ENCODE measurements at places on chromosomes 16 and 17.

GRCh38 chr16:54342966-54343365 is 56.4 kb upstream of the IRX3 start:
- DNase-seq, result no peak

GRCh38 chr17:68834328-68834836 is 120.8 kb downstream of the ABCA8 start:
- DNase-seq, result no peak

DNA sequence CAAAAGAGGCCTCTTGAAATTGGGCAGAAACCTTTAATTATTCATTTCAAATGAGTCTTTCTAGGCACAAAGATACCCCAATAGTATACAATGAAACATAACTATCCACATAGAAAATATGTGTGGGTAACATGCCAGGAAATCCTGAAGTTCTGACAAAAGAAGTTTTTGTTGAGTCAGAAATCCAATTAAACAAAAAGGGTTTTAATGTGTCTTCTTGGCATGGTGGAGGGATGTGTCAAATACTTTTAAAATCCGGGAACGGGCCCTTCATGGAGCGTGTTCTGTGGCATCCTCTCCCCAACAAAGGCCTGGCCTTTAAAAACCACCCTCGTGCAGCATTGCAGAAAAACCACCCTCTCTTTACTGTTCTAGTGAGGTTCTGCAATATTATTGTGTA is 14.2 kb downstream of the CDRT4 start:
- no peak for DNase-seq

DNA sequence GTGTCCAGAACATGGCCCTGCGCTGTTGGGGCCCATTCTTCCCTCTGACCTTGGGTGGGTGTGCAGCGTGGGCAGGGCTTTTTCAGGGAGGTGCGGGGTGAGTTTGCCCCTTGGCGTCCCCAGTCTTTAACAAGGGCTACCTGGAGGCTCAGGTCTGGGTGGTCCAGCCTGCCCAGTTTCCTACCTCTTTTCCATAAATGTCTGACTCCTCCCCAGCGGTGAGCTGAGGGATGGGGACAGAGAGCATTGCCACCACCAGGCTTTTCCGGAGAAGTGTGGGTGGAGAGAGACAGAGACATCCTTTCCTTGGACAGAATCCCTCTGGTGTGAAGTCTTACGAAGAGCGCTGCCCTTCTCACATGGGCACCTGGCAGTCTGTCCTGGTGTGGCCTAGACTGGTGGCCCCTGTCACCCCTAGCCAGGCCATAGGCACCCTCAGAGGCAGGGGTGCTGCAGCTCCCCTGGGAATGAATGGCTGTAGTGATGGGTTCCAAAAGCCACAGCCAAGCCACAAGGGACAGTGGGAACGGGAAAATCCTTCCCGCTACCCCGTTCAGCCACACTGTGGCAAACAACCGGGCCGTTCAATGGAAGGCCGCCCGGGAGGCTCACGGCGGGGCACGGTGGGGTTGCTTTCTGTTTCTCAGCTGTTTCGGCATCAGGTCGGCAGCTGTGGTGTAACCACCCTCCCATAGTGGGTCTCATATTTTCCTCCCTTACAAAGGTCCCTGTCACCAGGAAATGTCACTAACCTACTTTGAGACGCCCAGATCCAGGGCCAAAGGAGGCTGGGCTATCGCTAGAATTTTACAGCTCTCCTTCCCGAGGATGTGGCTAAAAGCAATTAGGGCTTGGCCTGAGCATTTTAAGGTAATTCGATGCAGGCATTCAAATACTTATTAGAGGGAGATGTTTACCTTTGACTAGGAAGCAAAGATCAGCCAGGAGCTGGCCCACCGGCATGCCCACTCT is 61.9 kb upstream of the GSE1 start:
- no peak for DNase-seq

- no peak for DNase-seq
Observed at GRCh38 chr16:79950932-79951719, 350.6 kb upstream of the MAF start.

GRCh38 chr17:80381416-80381923 is 33.5 kb upstream of the ENDOV start:
- no peak for DNase-seq

DNA sequence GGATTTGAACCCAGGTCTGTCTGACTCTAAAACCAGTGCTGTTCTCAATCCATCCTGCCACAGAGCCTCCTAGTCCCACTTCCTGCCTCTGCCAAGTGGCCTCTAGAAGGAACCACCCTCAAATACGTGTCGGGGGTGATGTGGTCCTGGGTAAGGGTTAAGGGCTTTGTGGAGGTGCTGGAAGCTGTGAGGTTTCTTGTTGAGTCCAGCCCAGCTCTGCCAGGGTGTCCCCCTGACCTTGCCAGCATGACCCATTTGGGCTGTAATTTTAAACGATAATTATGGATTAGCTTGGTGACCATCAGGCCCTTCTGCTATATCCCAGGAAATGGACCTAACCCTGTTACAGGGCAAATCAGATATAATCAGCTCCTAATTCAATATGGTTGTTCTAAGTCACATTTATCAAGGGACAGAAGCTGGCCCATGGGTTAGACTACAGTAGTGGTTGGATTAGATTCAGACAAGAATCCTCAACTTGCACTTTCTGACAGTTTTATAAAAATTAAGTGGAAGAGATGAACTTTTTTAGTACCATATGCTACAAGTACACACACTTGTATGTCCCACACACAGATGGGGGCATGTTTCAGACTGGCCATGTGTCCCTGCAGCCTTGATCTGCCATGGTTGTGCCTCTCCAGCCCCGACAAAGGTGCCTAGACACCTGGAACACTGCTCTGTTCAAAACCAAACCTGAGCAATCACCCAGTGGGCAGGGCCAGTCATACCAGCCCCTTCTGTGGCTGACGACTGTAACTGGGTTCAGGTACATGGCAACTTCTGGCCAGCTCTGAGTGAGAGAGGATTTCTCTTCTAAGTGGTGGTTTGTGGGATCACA is 48.0 kb downstream of the SMPD3 start:
- no peak for DNase-seq

DNA sequence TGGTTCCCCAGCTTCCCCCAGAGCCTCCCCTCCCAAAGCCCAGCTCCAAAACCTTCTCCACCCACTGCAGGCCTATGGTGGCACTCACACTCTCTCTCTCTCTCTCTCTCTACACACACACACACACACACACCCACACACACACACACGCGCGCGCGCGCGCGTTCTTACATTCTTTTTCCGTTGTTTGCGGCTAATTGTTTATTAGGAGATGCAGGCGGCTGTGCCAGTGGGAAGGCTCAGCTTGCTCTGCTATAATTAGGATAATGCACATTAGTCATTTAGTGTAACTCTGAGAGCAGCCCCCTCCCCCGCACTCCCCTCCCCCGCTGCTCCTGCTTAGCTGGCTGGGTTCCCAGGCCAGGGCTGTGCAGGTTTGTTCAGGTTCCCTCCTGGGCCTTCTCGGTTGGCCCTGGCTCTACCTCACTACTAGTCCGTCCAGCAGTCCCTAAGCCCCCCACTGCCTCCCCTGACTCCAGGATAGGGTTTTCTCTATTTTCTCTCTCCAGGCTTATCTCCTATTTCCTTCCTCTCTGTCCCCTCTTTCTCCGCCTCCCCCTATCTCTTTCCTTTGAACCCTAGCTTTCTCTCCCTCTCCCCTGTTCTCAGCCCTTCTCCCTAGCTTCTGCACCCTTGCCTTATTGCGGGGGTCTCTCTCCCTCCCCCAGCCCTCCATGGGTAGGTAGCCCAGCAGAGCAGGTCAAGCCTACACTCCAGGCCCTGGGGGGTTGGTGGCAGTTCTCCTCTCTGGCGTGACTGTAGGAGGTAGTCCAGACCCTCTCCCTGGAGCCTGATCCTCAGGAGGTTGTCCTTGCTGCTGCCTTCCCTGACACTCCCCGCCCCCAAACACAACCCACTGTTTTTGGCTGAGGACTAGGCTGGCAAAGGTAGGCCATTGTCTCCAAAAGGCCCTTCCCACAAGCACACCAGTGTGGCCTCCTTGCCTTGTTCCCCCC is 34.0 kb downstream of the TMEM132E start:
- no peak for DNase-seq

DNA sequence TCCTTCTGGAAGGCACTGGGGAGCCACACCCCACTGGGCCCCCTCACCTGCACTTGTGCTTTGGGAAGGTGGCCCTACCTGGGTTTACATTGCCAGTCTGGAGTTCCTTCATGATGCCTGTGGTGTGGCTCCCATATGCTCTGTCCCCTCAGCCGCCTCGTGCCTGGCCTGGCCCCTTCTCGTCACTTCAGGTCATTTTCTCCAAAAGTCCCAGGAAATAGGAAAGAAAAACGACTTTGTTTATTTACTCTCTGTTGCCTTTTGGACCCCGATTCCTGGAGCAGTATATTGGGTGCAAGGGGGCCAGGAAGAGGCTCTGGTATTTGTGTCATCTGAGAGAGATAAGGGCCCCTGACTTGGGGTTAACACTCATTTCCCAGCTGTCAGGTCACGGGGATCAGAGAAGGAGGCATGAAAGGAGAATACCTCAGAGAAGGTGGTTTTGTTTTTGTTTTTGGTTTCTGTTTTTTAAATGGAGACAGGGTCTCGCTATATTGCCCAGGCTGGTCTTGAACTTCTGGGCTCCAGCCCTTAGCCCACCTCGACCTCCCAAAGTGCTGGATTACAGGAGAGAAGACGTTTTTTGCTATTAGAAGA is 4.7 kb downstream of the SOCS3 start:
- no peak for DNase-seq

- DNase-seq, result peak; percentile 77
Observed at GRCh38 chr16:75648265-75649076, 898 bp downstream of the TERF2IP start.

GRCh38 chr17:8847891-8848290 is 19.6 kb downstream of the PIK3R6 start:
- DNase-seq, result no peak

DNA sequence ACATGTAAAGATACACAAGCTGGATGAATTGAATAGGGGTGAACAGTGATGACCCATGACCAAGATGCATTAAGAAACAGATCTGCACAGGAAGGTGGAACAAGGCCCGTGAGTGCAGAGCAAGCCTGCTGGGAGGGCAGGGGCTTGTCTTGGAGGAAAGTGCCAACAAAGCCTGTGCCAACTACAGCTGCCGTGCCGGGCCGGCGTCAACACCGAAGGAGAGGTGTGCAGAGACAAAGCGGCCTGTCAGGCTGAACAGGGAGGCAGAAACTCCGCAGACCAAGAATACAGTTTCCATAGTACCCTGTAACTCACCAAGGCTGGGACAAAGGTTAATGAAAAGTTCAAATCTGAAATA is 46.7 kb downstream of the ANKRD11 start:
- DNase-seq, result no peak

- DNase-seq, result no peak
Observed at GRCh38 chr16:7350806-7351205, 18.2 kb downstream of the RBFOX1 start.

DNA sequence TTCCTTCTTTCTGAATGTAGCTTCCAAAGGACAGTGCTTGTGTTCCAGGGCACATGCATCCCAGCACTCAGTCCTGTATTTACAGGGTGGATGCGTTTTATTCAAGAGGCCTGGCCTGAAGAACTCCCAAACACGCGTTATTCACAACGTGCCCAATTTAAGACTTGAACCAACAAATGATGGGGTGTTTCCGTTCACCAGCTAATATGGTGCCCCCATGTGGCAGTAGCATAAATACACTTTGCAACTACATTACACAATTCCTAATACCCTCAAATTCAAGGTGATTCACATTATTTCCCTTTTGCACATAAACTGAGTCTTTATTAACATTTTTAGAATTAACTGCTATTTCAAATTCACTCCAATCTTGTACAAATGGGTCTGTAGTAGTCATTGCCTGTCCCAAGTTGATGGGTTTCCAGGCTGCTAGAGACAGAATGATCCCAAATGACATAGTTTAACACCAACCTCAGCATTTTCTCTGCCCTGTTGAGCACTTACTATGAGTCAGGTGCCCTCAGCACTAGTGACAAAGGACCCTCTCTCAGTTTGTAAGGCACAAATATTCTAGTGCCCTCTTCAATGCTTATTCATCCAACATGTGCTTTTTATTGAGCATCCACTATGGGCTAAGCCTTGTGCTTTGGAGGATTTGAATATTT is 26.9 kb downstream of the HSD17B2 start:
- DNase-seq, result peak; percentile 38

DNA sequence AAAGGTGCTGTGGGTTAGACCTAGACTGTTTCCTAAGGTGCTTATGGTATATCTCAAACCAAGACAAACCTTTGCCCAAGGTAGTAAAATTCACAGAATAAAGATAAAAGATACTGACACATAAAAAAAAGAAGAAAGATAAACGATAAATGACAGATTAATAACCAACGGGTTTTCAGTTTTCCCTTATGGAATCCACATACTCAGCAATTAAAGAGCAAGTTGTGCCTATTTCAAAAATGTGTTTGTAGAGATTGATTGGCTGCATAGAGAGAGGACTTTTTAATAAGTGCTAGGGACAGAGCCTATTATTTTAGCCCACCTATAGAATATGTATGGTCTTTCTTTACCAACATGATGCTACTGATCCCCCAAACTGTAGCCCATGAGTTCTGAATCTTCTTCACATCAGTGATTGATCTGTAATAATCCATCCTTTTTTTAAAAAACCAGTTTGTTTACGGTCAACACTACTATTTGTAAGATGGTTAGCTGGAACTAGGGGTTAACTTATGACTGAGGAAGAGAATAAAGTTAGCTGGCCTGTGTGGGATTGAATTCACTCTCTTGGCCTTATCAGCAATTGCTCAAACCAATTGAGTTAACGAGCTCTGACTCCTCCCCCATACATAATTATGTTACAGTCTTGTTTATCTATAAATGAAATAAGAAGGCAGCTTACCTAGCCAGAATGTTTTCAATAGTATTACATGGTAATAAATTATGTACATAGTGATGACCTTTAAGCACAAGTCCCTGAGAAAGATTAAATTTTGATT is 53.8 kb downstream of the SNX11 start:
- no peak for DNase-seq

- peak; percentile 2 for DNase-seq
Observed at GRCh38 chr16:1772362-1772907, at the start of gene EME2. EME2 (plus strand) TSS chr16:1772810; CDS start chr16:1773228, 418 bp downstream.

DNA sequence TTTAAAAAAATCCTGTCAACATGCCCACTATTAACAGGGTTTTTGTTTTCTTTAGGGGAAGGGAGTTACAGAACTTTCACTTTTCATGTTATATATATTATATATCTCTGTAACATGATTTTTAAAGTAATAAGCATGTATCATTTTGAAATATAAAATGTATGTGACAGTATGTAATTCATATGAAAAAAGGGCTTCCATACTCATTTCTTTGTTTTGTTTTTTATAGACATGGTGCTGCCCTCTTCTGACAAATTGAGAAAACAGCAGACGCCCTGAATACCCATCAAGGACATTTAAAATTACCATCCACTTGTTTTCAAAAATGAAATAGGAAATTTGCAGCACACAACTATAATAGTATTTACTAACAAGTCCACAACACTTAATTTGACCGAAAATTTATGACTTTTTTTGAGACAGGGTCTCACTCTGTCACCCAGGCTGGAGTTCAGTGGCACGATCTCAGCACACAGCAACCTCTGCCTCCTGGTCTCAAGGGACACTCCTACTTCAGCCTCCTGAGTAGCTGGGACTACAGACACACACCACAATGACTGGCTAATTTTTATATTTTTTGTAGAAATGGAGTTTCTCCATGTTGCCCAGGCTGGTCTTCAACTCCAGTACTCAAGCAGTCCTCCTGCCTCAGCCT is 30.4 kb downstream of the CFDP1 start:
- DNase-seq, result peak; percentile 83

GRCh38 chr16:5056352-5056751 is 9.4 kb downstream of the C16orf89 start:
- no peak for DNase-seq

All from Kasumi-1 (cell line).